ENCODE measurements at places on chromosomes 1 and 21.

DNA sequence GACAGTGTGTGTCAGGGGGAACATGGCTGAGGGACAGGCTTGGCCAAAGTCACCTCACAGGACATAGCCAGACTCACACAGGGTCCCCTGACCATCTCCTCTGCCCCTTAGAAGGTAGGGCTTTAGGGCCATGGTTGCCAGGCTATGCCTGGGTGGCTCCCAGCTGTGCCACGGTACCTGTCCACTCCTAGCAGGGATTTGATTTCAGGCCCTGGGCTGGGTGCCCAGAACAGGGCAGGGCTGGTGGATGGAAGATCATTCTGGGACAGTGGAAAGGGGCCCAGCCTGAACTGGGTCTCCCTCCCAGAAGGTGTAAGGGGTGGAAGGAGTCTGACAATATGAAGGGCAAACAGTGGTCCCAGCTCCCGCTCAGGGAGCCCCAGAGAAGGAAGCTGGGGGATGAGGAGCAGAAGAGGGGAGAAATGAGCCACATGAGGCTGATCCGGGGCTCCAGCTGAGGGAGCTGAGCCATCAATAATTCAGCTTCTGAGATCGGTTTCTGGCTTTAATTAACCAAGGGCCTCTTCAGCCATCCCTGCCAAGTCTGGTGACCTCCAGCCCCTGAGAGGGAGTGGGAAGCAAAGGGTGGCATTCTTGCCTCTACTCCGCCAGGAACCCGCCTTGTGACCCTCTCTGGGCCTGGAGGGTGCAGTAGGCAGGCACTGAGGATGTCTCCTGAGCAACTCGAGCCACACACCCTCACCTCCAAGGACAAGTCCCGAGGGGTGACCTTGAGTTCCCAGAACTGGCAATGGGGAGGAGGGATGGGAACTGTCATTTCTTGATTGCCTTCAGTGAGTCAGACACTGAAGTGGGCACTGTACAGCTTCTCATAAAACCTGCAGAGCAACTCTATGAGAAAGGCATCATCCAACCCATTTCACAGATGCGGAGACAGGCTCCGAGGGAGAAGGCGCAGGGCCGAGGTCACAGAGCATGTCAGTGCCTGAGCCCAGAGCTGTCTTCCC, 2.1 kb downstream of the CD164L2 start:
- no peak for DNase-seq

GRCh38 chr21:15754640-15755039, 24.9 kb downstream of the USP25 start:
- DNase-seq, result no peak

- DNase-seq, result no peak
Measured at GRCh38 chr21:46151989-46152926, 3.1 kb downstream of the FTCD start.

DNA sequence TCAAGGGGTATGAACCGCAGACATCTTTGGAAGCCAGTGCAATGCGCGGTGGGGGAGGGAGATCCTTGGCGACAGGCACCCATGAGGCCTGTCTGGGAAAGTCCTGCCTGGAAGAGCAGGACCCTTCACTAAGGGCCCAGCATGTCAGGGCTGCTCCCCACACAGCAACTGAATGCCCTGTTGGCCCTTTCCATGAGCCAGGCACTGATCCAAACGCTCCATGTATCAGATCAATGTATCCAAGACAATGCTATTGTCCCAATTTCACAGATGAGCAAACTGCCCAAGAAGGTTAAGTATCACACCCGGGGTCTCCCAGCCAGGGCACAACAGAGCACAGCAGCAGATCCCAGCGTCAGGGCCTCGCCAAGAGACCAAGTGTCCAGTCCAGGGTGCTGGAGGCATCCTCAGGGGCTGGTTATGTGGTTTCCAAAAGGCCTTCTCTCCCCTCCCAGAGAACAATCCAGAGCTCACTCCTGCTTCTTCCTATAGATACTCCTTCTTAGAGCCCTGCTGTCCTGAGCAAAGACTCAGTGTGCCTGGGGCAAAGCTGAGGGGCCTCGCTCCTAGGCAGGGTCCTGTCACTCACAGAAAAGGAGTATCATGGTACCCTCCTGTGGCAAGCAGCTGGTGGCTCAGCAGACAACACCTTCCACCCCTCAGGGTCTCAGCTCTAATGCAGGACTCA, 328.0 kb downstream of the NPHP4 start:
- DNase-seq, result no peak

DNA sequence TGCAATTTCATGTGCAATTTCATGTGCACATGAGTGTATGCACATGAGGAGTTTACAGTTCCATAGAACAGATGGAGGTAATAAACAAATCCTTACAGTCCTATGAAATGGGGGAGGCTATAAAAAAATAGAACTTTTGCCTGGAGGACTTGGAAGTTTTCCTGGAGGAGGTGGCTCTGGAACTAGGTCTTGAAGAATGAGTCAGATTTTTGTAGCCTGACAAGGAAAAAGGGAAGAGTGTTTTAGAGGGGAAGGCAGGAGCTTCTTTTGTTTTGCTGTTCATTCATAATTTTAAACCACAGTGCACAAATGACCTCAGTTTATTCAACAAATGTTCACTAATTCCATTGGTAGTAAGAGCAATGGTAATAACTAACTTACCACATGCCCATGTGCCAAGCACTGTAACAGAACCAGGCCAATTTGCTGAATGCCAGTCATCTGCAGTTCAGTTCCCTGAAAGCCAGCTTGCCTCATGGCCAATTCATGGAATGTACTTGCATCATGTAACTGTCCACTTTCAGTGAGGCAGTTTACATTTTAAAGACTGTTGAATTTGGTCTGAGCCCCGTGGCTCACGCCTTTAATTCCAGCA, 2.7 kb downstream of the DIO1 start:
- DNase-seq, result no peak

- no peak for DNase-seq
Measured at GRCh38 chr1:203593723-203594122, 32.9 kb upstream of the ATP2B4 start.

DNA sequence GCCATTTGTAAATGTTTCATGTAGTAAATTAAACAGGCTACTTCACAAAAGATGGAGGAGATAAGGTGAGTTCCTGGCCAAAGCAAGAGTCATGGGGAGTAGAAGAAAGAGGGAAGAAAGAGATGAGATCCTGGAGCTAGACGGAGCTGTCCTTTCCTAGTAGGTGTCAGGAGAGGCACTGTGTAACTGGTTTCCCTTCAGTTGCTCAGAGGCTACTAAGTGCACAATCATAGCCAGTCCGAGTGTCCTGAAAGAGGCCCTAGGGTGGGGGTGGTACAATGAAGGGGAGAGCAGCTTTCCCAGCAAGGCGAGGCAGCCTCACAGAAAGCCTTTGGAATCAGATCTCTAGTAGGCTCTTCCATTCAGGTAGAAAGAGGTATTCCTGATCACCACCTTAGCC, 390.9 kb downstream of the KCNH1 start:
- no peak for DNase-seq

GRCh38 chr1:19080721-19081120, 124.2 kb upstream of the IFFO2 start:
- no peak for DNase-seq

DNA sequence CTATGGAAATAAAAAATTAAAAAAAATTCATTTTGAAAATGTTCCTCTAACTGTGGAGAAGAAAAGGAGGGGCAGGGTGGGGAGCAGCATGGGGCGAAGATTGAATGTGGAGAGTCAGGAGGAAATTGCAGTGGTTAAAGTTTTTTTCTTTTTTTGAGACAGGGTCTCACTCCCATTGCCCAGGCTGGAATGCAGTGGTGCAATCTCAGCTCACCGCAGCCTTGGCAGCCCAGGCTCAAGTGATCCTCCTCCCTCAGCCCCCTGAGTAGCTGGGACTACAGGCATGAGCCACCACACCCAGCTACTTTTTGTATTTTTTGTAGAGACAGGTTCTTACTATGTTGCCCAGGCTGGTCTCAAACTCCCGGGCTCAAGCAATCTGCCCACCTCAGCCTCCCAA, 67.6 kb downstream of the ADSS2 start:
- DNase-seq, result no peak

- no peak for DNase-seq
Measured at GRCh38 chr1:207218512-207219362, 102.7 kb upstream of the CD55 start.

DNA sequence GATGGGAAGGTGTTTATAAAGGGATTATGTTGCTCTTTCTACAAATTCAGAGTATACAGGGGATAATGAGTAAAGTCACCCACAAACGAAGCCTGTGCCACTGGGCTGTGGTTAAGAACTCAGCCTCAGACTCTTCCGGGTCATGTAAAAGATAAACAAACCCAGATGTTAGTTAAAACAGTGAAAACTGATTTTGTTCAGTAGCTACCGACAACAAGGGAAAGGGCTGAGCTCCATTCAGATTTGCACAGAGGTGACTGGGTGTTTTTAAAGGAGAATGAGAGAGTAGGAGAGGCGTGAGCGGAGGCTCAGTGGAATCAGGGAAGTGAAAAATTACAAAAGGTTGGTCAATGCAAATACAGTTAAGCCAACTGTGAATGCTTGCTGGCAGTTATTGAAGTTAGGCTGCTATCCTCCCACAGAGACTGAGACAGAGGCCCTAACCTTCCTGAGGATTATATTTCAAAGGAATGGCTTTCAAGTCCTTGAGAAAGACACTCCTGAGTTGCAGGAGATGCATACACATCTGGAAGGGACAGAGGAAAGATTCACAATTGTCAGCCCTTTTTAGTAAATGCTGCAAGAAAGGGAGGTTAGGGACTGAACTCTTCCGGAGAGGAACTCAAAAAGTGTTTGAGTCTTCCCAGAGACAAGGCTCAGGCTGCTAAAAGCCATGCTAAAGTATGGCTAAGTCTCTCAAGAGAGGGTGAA, 29.9 kb upstream of the SAMD13 start:
- peak; percentile 7 for DNase-seq

DNA sequence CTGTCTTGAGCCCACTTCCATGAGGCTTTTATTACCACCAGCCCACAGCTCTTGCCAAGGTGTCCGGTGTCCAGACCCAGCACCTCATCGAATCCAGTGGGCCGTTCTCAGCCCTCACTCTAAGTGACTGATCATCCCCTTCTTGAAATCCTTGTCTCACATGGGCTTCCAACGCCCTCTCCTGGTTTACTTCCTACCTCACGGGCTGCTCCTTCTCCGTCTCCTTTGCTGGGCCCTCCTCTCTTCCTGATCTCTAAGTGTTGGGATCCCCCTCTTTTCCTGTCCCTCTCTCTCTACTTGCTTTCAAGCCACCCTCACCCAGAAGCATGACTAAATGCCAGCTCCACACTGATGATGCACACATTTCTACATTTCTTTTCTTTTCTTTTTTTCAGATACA, 9.0 kb upstream of the RHBG start:
- peak; percentile 34 for DNase-seq

GRCh38 chr1:14794906-14795305, 196.4 kb downstream of the KAZN start:
- no peak for DNase-seq

DNA sequence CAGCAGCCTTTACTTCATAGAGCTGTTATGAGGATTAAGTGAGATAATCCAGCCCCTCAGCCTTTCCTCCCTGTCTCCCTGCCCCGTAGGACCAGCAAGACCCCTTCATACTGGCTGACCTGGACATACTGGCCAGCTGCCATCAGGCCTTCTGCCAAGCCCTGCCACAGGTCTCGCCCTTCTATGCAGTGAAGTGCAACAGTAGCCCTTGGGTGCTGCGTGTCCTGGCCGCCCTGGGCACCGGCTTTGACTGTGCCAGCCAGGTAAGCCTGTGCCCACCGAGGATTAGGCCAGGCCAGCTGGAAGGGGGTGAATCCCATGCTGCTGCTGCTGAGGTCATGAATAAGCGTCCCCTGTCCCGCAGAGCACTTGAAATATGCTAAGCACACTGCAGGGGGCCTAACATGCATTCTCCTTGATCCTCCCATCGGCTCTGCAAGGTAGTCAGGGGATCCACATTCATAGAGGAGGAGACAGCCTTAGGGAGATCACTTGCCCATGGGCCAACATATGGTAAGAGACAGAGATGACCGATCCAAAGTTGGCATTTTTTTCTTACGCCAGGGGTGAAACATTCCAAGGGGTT, 73.3 kb upstream of the TINAGL1 start:
- no peak for DNase-seq

DNA sequence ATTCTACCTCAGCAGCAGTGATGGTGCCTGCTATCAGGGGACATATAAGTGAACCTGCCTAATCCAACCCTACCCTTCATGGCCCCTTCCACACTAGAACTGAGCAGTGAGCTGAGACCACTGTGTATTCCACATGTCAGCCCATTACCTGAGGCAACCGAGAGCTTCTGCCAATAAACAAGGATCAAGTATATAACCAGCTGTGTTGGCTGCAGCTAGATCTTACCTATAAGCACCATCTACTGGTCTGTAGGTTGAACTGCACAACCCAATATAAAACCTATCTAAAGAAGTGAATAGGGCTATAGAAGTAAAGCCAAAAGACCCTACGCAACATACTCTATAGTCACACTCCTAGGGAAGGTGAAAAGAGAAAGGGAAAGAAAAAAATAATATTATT, 376.9 kb downstream of the HHIPL2 start:
- DNase-seq, result no peak

- no peak for DNase-seq
Measured at GRCh38 chr1:63874278-63874880, 100.6 kb downstream of the ROR1 start.

DNA sequence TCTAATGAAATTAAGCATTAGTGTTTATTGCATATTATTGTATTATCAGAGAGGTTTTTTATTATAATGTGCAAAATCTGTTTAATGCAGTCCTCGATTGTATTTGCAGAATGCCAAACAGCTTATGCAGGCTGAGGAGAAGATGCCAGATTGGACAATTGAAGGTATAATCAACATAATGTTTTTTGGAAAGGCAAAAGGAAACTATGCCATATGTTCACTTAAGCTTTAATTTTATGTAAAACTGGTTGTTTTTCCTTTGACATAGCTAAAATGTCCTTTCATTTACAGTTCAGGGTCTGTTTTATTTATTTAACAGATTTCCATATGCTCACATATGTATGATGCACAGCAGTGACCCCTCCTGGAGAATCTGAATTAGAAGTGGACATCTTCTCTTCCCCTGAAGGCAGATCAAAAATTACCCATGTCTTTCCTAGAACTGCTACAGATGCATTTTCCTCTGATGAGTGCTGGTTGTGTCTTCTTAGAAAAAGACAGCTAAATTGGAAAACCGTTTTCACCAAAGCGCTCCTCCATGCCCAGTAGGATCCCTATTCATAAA, 143.5 kb upstream of the USH2A start:
- DNase-seq, result no peak

GRCh38 chr1:87800006-87800405, 471.3 kb downstream of the LMO4 start:
- no peak for DNase-seq

DNA sequence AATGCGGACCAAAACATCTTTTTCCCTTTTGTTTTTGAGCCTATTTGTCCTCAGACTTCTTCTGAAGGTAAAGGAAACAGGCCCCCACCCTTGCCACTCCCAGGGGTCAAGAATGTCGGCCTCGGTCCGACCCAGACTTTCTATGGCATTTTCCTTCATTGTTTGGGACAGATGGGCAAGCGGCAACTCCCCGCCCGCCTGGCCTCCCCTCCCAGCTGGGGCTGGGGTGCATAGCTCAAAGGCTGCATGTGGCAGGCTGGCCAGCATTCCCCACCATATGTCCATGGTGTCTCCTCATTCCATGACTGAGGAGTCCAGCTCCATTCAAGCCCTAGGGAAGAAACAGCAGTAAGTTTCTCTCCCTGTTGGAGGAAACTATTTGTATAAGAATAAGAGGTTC, 29.4 kb upstream of the TSPEAR start:
- no peak for DNase-seq
